Stimulated activated CD8-positive, alpha-beta memory T cell treated with anti-CD3 and anti-CD28 coated beads, Interleukin-15, amount 100 ng/mL, for 48 hours (primary cell): ENCODE measurements at places on chromosomes 16 and 17.

GRCh38 chr17:49928837-49929475 lies 40.0 kb upstream of the DLX4 start:
- DNase-seq, result no peak

- no peak for DNase-seq
These were observed 355.0 kb downstream of the KIF2B start for GRCh38 chr17:54177606-54178308.

DNA sequence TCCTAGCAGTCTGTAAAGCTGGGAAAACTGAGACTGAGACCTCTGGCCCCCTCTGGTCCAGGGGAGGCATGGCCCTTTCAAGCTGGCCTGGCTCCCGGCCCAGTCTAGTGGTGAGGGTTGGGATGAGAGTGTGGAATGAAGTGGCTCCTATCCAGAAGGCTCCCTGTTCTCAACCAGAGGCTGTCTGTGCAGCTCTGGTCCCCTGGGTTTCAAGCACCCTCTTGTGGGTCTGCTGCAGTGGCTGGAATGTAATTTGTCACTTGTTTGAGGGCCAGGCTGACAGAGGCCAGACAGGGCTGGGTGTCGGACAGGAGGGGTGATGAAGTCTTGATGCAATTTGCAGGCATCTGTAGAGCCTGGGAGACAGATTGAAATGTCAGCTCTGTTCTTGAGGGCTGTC lies 22.1 kb upstream of the PHF12 start:
- DNase-seq, result no peak

- DNase-seq, result no peak
These were observed 282.2 kb downstream of the MAP2K6 start for GRCh38 chr17:69696650-69697049.

DNA sequence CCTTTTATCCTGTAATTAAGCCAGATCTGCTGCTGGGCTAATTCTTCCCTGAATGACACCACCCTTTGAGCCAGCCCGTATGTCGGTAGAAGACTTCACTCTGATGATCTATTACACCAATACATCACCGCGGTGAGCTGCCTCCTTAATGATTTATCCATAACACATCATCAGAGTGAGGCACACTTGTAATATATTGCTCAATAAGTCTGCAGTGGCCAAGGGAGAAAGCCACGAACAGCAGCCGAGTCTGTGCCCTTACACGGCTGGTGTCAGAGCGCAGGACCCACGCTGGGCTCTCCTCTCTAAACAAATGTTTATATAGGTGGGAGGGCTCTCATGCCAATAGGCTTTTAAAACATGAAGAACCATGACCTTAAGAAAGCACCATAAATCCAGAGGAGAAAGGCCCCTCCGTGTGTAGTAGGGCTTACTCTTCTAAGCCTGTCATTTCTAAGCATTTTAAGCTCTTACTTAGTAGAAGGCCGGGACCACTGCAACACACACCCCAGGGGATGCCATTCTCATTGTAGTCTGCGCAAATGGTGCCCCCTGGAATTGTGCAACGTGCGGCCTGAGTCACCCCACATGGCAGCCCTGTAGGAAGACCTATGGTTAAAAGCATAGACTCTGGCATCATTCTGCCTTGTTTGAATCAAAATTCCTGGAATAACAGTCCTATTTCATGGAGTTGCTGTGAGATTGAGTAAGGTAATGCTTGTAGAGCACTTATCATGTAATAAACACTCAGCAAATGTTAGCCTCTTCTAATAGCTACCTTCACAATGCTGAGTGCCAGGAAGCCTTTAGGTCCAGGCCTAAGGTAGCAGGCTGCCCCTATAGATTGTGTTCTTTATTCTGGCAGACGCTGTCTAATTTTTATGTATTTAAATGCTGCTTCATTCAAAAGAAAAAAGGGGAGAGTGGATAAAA lies 26.1 kb downstream of the MRPS23 start:
- no peak for DNase-seq

GRCh38 chr16:72913551-72913950 lies 134.4 kb downstream of the ZFHX3 start:
- no peak for DNase-seq

DNA sequence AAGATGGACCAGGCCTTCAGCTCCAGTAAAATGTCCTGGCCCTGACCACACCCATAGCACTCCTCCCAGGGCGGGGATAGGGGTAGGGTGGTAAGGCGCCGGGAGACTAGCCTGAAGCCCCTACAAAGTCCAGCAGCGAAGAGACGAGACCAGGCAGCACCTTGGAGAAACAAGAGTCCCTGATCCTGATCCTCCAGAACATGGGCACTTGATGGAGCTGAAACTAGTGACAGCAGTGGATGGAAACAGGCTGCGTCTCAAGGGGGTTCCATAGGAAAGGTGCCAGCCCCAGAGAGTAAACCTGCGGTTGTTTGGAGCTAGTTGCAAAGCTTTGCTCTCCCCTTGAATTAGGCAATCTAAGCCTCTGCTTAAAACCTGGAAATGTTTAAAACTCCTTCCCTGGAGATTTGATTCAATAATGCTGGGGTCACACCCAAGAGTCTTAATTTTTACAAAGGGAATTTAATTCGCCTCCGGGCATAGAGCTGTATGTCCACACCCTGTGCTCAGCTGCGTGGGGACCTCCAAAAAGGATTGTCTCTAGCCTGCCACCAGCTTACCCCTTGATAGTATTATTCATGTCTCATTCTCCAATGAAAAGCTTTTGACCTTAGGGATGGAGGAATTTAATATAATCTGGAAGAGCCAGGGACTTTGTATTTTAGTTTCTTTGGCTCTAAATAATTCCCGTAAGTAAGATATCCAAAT lies 258.6 kb downstream of the PMP22 start:
- no peak for DNase-seq

- no peak for DNase-seq
These were observed 26.0 kb downstream of the TRIM25 start for GRCh38 chr17:56887552-56888467.

DNA sequence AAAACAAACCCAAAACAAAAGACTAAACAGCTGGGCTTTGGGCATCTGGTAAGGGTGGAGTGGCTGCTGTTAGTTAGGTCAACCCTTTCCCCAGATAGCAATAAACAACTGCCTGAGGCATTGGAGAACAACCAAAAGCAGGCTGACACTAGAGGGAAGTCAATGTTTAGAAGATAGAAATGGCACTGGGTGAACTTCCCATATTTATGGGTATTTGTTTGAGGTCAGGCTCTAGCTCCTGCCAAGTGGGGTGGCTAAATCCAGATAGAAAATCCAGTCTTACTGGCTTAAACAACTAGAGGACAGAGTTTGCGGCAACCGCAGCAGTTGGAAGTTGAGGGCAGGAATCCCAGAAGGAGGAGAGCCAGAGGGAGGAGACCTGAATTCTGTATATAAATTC lies 79.4 kb downstream of the SDK2 start:
- DNase-seq, result no peak

- DNase-seq, result peak; percentile 42
These were observed 1.8 kb upstream of the RBFOX3 start for GRCh38 chr17:79612468-79613194.

DNA sequence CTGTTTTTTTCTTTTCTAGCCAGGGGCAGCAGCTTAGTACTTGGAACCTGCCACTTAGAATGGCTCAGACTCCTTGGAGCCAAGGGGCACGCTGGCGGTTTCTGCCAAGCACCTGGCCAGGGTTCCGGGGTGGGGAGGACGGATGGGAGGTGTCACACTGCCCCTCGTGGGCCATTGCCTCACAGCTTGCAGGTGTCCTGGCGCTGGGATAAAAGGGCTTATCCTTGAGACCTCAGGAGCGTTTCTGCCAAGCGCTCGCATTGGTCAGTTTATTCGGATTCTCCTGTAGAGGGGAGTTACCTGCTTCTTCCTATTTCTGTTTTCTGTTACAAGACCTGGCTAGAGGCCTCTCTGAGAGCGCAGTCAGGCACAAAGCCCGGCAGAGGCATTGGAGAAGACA lies 234.6 kb downstream of the MSI2 start:
- DNase-seq, result no peak

GRCh38 chr17:1882836-1883235 lies 53.0 kb downstream of the RPA1 start:
- DNase-seq, result no peak

DNA sequence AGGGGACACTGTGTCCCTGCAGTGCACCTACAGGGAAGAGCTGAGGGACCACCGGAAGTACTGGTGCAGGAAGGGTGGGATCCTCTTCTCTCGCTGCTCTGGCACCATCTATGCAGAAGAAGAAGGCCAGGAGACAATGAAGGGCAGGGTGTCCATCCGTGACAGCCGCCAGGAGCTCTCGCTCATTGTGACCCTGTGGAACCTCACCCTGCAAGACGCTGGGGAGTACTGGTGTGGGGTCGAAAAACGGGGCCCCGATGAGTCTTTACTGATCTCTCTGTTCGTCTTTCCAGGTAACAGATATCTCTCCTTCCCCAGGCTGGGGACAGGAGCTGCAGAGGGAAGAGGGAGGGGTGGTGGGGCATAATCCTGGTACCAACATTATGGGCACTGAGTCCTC lies 1.6 kb downstream of the CD300LG start:
- DNase-seq, result no peak

DNA sequence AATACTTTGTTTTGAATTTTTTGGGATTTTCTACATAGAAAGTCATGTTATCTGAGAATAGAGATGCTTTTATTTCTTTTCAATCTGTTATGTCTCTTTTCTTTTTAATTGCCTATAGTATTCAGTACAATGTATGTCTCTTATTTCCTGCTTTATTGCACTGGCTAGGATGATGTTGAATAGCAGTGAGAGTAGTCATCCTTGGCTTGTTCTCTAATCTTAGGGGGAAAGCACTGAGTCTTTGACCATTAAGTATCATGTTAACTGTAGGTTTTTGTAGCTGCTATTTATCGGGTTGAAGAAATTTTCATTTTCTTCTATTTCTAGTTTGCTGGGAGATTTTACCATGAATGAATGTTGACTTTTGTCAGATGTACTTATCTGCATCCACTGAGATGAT lies 10.0 kb upstream of the ABCA3 start:
- DNase-seq, result no peak

DNA sequence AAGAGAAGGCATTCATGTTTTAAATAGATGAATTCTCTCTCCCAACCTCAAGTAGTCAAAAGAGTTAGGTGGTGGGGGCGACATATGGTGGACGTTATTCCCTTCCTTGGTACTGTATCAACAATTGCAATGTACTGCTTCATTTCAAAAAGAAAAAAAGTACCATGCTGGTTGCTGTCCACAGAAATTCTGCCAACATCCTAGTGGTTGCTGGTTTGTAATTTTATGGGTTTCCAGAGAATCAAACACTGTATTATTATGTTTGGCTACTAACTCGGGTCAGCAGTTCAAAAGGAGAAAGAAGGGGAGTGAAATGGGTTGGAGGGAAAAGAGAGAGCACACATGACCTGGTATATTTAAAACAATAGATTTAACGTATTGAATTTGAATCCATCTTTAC lies 61.1 kb upstream of the KCNJ16 start:
- no peak for DNase-seq

DNA sequence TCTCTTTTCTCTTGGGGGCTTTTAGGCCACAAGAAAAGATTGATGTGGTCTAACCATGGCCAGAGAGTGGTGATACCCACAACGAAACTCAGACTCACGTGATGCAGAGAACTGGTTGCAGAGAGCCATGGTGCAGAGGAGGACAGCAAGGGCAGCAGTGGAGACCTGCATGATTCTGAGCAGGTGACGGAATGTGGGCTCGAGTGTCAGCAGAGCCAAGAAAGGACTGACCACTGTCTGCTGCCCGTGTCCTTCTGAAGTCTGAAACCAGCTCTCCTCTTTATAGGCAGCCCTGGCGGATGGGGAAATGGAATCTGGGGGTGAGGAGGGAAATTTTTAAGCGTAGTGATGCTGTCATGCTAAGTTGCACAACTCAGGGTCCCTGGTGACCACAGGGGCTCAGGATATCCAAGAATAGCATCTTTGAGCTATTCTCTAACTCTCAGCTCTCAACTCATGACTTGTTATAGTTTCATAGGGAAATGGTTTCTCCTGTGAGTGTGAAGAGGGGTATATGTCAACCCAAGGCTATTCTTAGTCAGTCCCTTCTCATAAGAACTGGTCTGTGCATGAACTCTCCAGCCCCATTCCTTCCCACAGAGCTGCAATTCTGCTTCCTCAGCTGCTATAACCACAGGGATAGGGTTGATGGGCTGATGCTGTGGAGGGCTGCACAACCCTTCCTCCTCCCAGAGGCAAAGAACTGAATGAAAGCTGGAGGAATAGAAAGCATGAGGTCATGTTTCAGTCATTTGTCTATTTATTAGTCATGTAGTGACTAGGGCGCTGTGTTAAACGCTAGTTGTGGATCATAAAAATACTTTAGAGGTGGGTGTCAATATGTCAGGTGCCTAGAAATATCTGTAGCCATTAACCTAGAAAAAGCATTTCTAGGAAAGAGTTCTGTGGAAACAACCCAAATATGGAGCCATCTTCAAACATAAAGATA lies at the start of gene CCL3:
Gene CCL3 (minus strand): TSS at position 256 of the 949 bp plus-strand sequence. CDS start 85 bp downstream, at position 171.
- peak; percentile 53 for DNase-seq

DNA sequence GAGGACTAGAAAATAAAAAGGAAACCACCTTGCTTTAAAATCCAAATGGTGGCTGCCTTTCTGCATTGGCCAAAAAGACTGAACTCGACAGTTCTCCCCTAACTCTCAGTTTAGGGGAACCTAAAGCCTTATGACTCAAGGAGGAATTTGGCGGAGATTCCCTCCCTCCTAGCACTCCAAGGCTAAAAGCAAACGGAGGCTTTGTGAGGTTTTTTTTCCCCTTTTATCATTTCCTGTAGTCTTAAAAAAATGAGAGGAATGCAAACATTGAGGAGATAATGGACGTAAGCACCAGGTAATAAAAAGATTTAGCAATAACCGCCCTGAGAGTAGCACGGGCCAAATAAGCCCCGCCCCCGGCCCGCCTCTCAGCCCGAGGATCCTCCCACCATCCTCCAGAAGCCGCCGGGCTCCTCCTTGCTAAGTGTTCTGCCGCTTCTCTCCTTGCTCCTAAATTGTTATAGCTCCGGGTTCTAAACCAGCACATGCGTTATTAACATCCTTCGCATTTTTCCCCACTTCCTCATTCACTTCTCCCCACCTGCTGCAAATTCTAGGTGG lies 5.8 kb upstream of the KIFC3 start:
- DNase-seq, result peak; percentile 53

DNA sequence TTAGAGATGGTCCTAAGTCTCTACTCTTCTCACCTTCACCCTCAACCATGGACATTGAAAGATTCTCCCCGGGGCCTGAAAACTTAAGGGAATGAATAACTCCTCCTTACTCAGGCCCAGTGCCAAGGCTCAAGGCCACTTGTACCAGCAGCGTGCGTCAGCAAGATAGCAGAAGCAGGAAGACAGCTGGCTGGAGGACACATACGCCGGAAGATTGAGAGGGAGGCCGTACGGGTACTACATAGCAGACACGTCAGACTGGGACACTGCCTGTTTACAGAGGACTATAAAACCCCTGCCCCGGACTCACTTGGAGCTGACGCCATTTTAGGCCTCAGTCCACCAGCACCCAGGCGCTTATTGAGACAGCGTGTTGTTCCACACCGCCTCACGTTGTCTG lies 75.8 kb upstream of the MED13 start:
- DNase-seq, result no peak
